Calu3 (cell line): ENCODE measurements at places on chromosomes 2 and 18.

DNA sequence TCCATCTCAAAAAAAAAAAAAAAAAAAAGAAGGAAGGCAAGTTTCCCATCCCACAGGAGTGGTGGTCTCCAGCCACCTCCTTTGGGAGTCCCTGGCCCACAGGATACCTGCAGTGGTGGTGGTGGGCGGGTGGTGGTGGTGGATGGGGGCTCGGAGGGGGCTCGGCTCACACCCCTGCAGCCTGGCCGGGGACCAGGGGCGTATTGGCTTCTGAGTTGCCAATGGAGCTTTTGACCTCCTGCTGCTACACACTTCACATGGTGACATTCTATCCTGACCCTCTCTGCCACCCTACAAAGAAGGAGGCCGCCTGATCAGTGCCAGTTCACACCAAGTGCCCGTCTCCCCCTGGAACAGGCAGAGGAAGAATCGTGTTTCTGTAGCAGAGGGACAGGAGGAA lies 119.6 kb downstream of the NFATC1 start:
- no peak for DNase-seq

DNA sequence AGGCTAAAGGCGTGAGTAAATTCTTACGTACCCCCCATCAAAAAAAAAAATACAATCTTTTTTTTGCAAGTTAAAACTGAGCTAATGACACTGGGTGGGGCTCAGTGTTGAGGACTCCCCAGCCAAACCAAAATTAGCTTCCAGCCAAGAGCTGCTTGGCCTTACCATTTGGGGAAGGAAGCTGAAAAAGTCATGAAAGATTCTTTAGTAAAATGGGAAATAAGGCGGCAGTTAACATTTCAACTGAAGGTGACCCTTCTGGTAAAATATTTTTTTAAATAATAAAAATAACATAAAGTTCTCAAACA lies 16.4 kb downstream of the SMAD7 start:
- no peak for DNase-seq

DNA sequence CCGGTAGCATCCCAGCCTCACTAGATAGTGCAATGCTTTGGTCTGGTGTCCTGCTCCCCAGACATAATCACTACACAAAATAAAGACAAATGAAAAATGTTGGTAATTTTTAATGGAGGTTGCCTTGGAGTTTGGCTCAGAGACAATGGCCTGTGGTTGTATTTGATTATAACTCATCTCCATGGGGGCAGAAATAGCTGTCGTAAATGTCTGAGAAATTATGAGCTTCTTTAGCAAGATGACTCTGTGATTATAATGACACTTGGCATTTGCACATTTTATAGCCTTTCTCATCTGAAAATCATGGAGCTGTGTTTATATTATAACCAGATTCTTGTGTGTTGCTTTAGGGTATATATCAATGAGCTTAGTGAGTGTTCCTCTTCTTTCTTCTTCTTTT lies 1779.7 kb upstream of the CELF4 start:
- no peak for DNase-seq

- no peak for DNase-seq
Measured at GRCh38 chr2:121491518-121491917, 39.2 kb upstream of the RNU4ATAC start.
